Stimulated activated naive CD8-positive, alpha-beta T cell treated with anti-CD3 and anti-CD28 coated beads, Interleukin-15, amount 100 ng/mL, for 72 hours (primary cell): ENCODE measurements at places on chromosomes 6 and 20.
A peak's percentile ranks its signal among the peaks of the same experiment; 100 is the strongest.

DNA sequence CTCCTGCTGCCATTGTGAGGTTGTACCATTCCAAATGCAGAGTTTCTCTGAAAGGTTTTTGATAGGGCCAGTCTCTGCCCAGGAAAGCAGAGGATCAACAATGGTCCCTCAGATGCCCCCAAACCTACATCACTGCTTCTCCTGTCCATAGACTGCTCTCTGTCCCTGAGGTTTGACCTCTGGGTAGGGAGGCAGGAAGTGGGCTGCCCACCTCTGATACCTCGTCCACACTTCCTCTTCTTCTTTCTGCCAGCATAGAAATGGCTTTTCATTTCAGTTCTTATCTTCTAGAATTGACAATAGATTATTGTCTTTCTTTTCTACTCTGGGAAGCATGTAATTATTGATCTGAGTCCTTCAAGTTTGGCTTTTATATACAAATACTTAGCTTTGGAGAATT lies 170.6 kb downstream of the TRMT11 start:
- no peak for DNase-seq

GRCh38 chr6:151247490-151247889 lies 7.7 kb downstream of the AKAP12 start:
- no peak for DNase-seq

- DNase-seq, result peak; percentile 1
Observed at GRCh38 chr20:1282966-1283365, 16.9 kb downstream of the SNPH start.

GRCh38 chr20:35373661-35374060 lies 38.1 kb downstream of the UQCC1 start:
- no peak for DNase-seq

DNA sequence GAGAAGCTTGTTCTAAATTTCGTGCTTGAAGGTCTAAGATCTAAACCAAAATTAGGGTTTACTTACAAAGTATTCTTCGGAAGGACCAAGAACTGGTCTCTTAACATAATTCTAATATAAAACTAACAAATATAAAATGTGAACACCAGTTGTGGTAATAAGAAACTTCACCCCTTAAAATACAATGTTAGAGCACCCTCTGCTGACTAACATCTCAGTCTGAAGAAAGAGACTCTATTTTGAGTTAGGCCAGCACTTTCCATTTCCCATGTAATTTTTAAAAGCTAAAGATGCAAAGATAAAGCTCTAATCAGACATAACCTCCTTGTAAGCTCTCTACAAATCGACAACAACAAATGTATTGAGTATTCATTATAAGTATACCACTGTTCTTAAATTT lies 24.6 kb downstream of the ATG5 start:
- no peak for DNase-seq

- DNase-seq, result no peak
Observed at GRCh38 chr6:16753341-16753740, 7.9 kb downstream of the ATXN1 start.

- no peak for DNase-seq
Observed at GRCh38 chr6:1606780-1607515, 2.8 kb upstream of the FOXC1 start.

DNA sequence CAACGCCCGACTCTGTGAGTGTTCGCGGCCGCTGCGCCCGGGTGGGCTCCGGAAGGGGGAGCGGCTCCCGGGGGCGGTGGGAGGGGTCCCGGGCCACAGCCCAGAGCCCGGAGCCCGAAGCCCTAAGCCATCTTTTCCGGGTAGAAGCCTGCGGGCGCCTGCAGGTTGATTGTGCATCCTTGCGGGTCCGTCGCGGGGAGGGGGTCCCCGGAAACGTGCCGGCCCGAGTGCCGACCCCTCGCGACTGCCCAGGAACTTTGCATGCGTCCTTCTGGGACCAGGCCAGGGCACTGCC lies 413 bp downstream of the PTPRA start:
- no peak for DNase-seq

GRCh38 chr6:104428184-104428583 lies 431.5 kb downstream of the HACE1 start:
- no peak for DNase-seq

- no peak for DNase-seq
Observed at GRCh38 chr6:329888-330691, 37.8 kb downstream of the DUSP22 start.

DNA sequence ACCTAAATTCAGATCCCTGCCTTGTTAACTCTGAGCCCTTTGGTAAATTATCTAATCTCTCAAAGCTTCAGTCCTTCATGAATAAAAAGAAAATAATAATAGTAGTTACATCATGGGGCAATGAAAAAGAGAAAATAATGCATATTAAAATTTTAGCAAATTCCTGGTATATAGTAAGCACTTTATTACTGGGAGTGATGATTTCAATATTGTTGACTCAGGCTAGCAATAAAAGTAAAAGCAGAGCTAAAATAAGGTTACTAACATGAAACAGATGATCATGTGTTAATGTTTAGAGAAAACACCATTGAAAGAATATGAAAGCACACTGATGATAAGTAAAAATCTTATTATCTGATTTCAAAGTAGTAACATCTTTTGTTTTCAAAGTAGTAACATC lies 13.6 kb downstream of the GINS1 start:
- no peak for DNase-seq

GRCh38 chr6:35085359-35086281 lies 55.5 kb downstream of the TCP11 start:
- DNase-seq, result no peak

GRCh38 chr6:4727671-4728435 lies 48.4 kb upstream of the CDYL start:
- no peak for DNase-seq

- DNase-seq, result no peak
Observed at GRCh38 chr6:74268815-74269599, 573.0 kb downstream of the CD109 start.

DNA sequence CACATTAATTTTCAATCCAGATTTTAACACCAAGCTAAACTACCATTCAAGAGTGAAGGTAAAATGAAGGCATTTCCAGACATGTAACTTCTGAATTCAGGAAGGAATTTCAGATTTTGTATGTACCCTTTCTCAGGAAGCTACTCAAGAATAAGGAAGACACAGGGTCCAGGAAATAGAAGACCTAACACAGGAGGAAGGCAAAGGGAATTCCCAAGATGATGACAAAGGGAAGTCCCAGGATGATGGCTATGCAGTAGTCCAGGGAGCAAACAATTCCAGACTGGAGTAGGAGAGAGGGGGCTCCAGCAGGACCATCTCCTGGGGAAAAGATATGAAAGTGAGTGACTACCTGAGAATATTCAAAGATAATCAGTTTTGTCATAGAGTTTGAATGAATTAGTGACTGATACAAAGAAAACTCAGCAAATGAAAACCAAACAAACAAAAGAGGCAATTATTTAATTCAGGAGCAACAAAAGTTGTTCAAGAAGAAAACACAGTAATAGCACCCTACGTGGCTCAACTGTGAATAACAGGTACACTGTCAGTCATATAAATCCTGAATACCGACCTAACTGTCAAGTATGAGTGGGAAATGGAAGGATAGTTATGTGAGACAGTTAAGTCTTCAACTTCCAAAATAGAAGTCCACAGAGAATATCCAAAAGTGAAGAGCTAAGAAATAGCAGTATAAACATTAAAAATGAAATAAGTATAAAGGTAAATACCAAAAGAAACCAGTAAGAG lies 4.0 kb downstream of the RNF24 start:
- no peak for DNase-seq

DNA sequence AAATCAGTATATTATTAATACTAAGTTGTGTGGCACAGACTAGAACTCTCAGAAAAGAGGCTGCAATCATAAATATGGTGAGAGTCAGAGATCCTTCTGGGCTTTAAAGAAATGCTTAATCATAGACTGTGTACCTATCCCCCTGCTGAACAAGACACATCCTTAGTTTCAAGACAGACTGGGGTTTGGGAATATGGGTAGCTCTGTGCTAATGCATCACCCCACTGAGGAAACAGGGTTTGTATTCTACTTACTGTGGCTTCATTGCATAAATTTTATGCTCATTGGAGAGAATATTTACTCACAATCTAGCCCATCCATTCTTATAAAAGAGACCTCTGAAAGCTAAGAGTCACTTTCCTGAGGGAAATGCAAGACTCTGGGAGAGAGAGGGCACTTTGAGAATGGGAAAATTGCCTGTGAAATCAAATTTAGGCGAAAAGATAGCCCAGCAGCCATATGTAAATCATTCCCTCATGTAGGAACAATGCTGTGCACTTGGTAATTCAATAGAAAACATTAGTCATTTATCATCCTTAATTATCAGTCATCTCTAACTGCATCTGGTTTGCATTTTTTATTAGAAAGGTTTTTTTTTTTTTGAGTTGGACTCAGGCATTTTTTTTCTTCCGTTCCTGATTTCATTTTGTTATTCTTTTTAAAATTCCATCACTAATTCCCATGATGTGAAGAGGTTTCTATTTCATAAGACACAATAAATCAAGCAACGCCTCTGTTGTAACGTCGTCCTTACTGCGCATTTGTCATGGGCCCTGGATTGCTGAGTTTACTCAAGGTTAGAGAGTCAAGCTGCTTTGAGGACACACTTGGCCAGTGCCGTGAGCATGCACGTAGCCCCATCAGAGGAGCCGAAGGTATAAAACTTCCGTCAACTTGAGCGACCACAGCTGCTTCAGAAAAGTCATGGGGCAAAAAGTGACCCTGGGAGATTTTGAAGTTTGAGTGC lies 91.8 kb downstream of the TRMT11 start:
- no peak for DNase-seq

- DNase-seq, result no peak
Observed at GRCh38 chr6:165985806-165986299, 181.8 kb downstream of the TBXT start.

DNA sequence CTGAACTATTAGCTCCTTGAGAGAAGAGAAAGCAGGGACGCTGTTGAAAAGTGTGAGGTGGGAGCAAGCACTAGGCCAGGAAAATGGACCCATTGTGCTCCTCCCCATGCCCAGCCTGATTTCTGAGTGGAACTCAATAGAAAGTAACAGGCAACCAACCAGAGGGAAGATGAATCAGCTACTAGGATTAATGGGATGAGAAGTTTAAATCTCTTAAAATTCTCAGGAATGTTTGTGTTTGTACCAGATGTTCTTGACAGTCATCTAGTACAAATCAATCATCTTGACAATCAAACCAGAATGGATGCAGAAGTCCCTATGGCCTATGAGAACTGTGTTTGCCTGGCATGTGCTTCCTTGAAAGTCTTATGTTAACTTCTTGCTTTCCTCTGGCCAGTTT lies 48.9 kb downstream of the HDDC2 start:
- no peak for DNase-seq

GRCh38 chr6:168115748-168116437 lies 36.9 kb upstream of the FRMD1 start:
- no peak for DNase-seq

- DNase-seq, result peak; percentile 95
Observed at GRCh38 chr6:27867051-27867944, 44.9 kb downstream of the OR2B2 start.

DNA sequence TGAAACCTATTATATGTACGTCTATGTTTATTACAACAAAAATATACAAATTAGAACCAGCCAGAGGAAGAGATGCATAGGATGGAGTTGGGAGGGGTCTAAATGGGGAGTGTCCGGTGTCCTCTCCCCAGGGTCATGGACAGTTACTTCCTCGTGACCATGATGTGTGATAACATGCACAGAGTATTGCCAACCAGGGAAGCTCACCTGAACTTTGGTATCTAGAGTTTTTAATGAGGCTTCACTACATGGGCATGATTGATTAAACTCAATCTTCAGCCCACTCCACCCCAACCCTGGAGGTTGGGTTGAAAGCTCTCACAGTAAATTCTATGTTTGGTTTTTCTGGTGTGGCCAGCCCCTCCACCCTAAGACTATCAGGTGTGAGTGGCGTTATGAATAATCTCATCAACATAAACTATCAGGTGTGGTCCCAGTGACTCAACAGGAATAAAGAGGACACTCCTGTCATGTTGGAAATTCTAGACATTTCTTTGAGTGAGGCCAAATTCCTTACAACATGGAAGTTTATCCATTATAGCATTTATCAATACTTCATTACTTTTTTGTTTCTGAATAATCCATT lies 36.4 kb upstream of the FKBP1A start:
- DNase-seq, result no peak

GRCh38 chr6:28922821-28923317 lies 916 bp downstream of the TRIM27 start:
- peak; percentile 40 for DNase-seq

- no peak for DNase-seq
Observed at GRCh38 chr6:156311291-156311690, 465.9 kb upstream of the ARID1B start.

GRCh38 chr6:166708460-166708859 lies 81.4 kb upstream of the RPS6KA2 start:
- DNase-seq, result no peak

DNA sequence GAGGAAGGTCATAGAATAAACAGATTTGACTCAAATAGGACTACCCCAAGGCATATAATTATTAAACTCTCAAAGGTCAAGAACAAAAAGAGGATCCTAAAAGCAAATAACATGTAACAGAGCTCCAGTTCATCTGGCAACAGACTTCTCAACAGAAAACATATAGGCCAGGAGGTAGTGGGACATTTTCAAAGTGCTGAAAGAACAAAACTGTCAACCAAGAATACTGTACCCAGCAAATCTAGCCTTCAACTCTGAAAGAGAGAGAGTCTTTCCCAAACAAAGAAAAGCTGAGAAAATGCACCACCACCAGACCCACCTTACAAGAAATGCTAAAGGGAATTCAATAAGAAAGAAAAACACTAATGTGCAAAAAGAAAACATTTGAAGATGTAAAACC lies 11.9 kb downstream of the NQO2 start:
- no peak for DNase-seq

DNA sequence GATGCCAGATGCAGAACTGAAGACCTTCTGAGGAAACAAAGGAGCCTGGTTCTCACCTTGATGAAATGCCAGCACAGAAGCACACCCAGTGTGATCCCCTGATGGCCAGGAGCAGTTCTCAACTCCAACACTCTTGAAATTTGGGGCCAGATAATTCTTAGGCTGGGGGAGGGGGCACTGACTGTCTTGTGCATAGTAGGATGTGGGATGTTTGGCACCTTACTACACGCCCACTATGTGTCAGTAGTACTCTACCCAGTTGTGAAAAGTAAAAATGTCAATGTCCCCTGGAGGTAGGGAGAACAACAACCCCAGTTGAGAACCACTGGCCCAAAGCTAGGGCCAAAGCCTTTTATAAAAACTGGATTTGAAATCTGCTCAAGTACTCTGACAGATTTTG lies 398.3 kb upstream of the ARID1B start:
- DNase-seq, result no peak

- no peak for DNase-seq
Observed at GRCh38 chr20:23305098-23305497, 45.5 kb upstream of the NXT1 start.

GRCh38 chr6:83461438-83461837 lies 30.6 kb upstream of the ME1 start:
- no peak for DNase-seq

- no peak for DNase-seq
Observed at GRCh38 chr6:119330520-119331113, 18.9 kb downstream of the MAN1A1 start.

- DNase-seq, result peak; percentile 92
Observed at GRCh38 chr6:27864906-27865849, 47.0 kb downstream of the OR2B2 start.
